LHCN-M2 (cell line): ENCODE measurements at places on chromosomes 16 and 17.

DNA sequence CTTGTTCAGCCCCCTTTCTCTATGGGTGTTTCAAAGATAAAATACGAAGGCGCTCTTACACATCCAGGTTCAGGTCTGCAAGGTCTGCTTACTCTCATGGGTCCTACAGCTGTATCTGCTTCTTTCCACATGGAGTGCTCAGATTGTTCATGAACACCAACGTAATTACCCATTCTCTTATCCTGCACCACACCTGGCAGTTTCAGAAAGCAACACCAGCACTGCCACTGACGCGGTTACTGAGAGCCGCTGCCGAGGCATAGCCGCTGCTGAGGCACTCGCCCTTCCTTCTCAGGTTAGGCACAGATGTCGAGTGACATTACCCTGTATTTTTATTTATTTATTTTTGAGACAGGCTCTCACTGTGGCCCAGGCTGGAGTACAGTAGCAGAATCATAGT lies 147.1 kb downstream of the RPTOR start:
- DNase-seq = no peak

GRCh38 chr16:85231959-85232358 lies 119.7 kb upstream of the CIBAR2 start:
- peak; percentile 66 for DNase-seq

- DNase-seq = no peak
Measured at GRCh38 chr16:17780181-17780580, 309.4 kb upstream of the XYLT1 start.

DNA sequence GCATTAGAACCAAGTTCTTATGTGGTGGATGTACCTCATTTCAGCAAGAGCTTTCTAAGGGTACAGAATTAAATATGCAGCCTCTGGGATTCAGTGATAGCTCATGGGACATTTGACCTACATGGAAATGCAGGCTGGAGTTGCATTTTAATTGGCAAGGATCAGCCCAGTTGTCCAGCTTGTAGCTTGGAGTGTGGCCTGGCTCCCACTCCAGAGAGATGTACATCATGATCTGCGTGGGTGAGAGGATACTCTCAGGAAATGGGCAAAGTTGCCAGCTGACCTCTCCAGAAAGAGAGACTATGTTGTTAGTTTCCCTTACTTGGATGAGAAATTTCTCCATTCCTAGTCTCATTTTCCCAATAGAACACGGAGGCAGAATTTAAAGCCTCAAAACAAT lies 555.3 kb downstream of the MAF start:
- DNase-seq = no peak

- DNase-seq = peak; percentile 99
Measured at GRCh38 chr17:63275318-63275970, 170.7 kb downstream of the CYB561 start.

DNA sequence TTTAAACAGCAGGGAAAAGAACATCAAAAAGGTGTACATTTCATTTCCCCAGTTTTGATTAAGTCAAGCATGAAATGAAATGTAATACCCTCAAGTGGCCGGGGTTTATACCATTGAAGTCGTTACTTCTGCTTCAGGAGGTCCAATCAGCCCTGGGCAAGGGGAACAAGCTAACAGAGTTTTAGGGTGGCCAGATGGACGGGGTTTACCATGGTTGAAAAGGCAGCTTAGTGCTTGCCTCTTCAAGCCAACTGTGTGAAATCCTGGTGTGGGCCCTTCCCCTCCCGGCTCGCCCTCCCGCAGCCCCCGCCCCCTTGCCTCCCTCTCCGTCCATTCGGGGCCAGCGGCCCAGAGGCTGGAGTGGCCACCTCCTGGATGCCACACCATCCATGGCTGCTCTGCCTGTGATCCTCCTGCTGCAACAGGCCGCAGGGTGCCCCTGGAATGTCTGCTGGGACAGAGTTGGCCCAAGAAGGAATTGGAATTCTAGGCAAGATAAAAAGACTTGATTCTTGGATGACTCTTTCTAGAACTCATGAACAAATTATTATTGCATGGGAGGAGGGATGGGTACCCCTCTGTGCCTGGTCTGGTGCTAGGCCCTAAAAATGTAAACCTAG lies 296.2 kb upstream of the IRX3 start:
- no peak for DNase-seq

- peak; percentile 91 for DNase-seq
Measured at GRCh38 chr17:81065500-81065899, 30.5 kb downstream of the BAIAP2 start.

DNA sequence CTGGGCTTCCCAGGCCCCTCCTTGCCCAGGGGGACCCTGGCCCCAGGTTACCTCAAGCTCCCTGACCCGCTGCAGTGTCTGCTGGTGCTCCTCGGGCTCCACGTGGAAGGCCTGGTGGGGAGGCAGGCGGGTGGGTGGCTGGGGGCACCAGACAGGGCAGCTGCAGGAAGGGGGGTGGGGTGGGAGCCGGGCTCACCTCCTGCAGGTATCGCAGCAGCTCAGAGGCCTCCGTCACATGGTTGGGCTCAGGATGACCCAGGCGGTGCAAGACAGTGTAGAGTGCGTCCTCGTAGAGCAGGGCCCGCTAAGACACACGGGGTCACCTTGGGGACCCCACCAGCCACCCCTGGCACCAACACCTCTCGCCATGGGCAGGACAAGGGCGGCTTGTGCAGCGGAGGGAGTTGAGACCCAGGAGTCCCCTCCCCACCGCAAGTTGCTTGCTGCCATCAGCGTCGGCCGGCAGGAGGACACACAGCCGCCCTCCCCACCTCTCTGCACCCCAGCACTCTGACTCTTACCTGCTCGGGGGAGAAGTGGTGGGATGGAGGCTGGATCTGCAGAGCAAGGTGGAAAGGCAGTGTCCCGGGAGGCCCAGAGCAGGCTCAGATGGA lies 1.1 kb downstream of the UNC13D start:
- DNase-seq = no peak

GRCh38 chr17:30290696-30291542 lies 825 bp downstream of the BLMH start:
- peak; percentile 28 for DNase-seq

- DNase-seq = no peak
Measured at GRCh38 chr17:78075011-78075410, 53.5 kb downstream of the TMC6 start.

- DNase-seq = no peak
Measured at GRCh38 chr17:67239597-67239996, 5.4 kb downstream of the HELZ start.

DNA sequence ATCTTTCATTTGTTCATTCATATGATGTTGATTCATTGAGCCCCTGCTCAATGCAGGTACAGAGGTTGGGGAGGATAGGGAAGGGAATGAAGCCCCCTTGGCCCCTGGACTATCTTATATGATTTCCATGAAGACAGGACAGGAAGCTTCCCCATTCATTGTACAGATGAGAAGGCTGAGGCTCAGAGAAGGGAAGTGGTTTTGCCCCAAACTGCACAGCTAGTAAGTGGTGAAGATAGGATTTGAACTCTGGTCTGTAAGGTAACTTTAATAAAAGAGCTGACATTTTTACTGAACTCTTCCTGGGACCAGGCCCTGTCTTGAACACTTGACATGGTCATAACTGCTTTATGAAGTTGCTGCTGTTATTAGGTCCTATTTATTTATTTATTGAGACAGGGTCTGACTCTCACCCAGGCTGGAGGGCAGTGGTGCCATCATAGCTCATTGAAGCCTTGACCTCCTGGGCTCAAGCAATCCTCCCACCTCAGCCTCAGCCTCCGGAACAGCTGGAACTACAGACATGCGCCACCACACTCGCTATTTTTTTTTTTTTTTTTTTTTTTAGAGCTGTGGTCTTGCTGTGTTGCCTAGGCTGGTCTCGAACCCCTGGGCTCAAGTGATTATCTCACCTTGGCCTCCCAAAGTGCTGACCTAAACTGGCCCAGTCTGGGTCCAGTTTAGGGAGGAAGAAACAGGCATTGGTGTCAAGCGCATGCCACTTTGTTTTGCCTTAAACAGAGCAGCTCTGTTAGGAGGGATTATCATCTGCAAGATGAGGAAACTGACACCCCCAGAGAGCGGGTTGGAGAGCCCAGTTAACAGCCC lies 5.0 kb downstream of the CTF1 start:
- DNase-seq = peak; percentile 35

DNA sequence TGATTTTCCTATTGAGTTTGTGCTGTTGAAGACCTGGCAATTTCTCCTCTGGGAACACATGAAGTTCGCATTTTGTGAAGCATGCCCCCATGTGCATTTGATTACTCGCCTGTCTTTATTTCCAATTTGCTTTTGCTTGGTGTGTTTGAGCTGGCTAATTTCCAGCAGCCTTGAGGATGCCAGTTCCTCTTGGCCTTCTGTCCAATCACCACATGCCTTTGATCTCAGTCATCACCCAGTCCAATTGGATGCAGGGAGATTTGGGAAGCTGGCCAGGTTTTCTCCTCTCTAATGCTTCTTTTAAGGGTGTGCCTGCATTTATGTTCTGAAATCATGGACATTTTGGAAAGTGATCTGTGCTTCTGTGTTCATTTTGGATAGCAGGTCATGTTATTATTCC lies 3.8 kb upstream of the TMEM100 start:
- peak; percentile 94 for DNase-seq

- no peak for DNase-seq
Measured at GRCh38 chr17:55430541-55431288, 9.1 kb upstream of the MMD start.
